ENCODE measurements at places on chromosomes 6 and 20. TPM values are rescaled to one million over a fixed set of nuclear protein-coding genes. Genes with fewer than 3 reads are reported as not detected.

DNA sequence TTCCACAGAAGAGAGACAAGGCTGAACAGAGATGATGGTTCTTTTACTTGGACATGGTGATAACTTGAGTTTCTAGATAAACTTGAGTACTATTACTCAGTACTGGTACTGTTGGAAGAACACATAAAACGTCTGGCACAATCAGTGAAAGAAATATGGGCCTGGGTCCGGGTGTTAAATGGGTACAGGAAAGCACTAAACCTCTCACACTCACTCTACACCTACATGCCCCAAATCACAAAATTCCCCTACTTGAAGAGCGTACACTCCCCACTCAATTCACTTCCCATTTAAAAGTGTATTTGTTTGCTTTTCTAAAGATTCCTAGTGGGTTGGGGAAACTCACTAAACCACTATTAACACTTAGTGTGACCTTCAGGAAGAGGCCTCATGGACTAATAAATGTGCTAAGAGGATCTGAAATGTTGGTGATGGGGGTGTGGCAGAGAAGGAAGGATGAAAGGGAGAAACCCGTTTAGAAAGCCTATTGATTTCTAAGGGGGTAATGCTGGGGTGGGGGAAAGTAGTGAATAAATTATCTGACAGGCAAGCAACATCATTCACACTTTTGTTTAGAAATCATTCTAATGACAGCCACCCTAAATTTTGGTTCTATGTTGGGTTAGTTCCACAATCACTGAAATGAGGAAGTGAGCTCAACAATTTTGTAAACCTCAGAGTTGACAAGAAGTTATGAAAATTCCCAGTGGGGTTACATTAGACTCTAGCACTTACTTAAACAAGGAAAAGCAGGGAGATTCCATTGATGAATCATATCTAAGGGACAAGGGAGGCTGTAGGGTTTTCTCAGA lies 222.6 kb upstream of the MARCKS start:
- H3K27me3 ChIP-seq, result no peaks in the 10 kb centered on the region
- H3K27ac ChIP-seq, result no peak overlapping the region
- DNase-seq, result no peak
- no peak overlapping the region for H3K4me3 ChIP-seq

DNA sequence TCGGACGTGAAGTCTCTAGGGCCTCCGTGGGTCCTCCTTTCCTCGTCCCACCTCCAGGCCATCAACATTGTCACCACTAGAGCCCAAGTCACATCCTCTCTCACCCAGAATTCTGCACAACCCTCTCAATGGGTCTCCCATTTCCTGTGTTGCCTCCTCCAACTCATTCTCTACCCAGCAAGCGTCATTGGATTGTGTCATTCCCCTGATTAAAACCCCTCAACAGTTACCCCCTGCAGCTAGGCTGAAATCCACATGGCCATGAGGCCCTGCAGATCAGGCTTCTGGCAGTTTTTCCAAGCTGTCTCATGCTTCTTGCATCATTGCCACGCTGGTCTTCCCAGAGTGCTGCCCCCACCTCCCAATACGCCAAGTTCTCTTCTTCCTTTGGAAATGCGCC lies 12.9 kb upstream of the FAM210B start:
- no peak overlapping the region for H3K27ac ChIP-seq
- no peak for DNase-seq
- peaks cover 5% of the 10 kb centered on the region for H3K4me1 ChIP-seq
- no peaks in the 10 kb centered on the region for H3K36me3 ChIP-seq
- no peak overlapping the region for H3K4me3 ChIP-seq
- H3K27me3 ChIP-seq, result peaks cover 13% of the 10 kb centered on the region

DNA sequence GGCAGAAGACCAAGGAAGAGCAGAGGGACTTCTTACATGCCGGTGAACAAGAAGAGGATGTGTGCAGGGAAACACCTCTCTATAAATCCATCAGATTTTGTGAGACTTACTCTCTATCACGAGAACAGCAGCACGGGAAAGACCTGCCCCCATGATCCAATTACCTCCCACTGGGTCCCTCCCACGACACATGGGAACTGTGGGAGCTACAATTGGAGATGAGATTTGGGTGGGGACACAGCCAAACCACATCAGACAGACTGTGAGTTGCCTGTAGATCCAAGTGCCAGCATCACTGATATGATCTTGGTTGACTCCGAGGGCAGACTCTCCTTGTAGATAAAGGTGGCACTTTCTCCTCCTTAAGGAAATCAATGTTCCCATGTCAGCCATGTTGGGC lies 414.8 kb upstream of the JARID2 start:
- no peaks in the 10 kb centered on the region for H3K4me1 ChIP-seq
- no peak for DNase-seq
- H3K27ac ChIP-seq, result no peak overlapping the region
- no peaks in the 10 kb centered on the region for H3K36me3 ChIP-seq
- H3K27me3 ChIP-seq, result peaks cover under 1% of the 10 kb centered on the region

DNA sequence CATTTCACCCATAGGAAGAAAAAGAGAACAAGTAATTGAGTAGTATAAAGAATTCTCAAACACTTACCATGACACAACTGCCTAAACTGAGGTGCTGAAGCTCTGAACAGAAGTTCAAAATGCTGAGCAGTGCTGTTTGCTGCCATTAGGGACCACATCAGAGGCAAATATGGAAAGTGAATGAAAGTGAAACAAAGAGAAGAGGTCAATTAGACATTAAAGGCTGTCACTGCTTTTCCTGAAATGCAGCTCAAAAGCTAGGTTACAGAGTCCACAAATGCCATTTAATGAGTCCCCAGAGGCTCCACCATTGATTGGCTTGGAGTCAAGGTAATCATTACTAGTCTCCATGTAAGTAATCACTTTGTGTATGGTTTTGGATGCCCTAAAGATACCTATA lies 46.1 kb downstream of the POU3F2 start:
- no peak overlapping the region for H3K4me3 ChIP-seq
- H3K27me3 ChIP-seq, result no peaks in the 10 kb centered on the region
- peak; percentile 54 for DNase-seq

GRCh38 chr6:33568826-33569570 lies 11.1 kb downstream of the BAK1 start:
- peak overlapping the region; percentile 20 for H3K27ac ChIP-seq
- H3K36me3 ChIP-seq, result peaks cover 9% of the 10 kb centered on the region
- no peak overlapping the region for H3K4me3 ChIP-seq
- no peaks in the 10 kb centered on the region for H3K27me3 ChIP-seq

- H3K4me3 ChIP-seq, result peak overlapping the region; percentile 9
- H3K27me3 ChIP-seq, result no peaks in the 10 kb centered on the region
These were observed 1.9 kb downstream of the SDC4 start for GRCh38 chr20:45346291-45346718.

- H3K27ac ChIP-seq, result no peak overlapping the region
- no peaks in the 10 kb centered on the region for H3K4me1 ChIP-seq
- H3K36me3 ChIP-seq, result no peaks in the 10 kb centered on the region
- no peaks in the 10 kb centered on the region for H3K27me3 ChIP-seq
These were observed 80.2 kb downstream of the PLCB4 start for GRCh38 chr20:9149087-9149486.

GRCh38 chr6:15881150-15881549 lies 218.3 kb upstream of the DTNBP1 start:
- H3K4me1 ChIP-seq, result no peaks in the 10 kb centered on the region
- DNase-seq, result no peak
- no peak overlapping the region for H3K27ac ChIP-seq
- H3K4me3 ChIP-seq, result no peak overlapping the region
- no peaks in the 10 kb centered on the region for H3K36me3 ChIP-seq

DNA sequence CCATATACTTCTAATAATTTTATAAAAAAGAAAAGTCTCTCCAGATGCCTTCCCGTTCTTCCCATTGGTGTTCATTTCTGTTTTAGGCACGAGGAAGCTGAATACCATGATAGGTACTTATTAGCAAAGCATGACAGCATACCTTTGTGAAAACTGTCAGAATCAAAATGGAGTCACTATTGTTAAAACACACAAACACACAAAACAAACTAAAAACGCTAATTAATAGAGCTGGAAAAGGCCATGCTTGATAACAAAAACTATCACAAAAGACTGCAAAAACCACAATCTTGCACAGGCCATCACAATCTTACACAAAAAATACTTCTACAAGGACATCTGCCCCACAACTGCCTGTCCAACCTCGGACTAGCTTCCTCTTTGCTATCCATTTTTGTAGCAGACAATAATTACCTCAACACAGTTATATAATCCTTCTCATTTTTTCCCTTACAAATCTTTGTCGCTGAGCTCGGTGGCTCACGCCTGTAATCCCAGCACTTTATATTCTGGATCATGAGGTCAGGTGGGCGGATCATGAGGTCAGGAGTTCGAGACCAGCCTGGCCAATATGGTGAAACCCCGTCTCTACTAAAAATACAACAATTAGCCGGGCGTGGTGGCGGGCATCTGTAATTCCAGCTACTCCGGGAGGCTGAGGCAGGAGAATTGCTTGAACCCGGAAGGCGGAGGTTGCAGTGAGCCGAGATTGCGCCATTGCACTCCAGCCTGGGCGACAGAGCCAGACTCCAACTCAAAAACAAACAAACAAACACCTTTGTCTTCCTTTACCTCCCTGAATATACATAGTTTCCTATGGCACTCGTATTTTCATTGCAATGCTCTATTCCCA lies 3.2 kb upstream of the ABT1 start:
- peaks cover 33% of the 10 kb centered on the region for H3K27me3 ChIP-seq
- H3K4me1 ChIP-seq, result peaks cover 25% of the 10 kb centered on the region
- no peak overlapping the region for H3K27ac ChIP-seq
- peaks cover 5% of the 10 kb centered on the region for H3K36me3 ChIP-seq
- H3K4me3 ChIP-seq, result no peak overlapping the region
- no peak for DNase-seq

DNA sequence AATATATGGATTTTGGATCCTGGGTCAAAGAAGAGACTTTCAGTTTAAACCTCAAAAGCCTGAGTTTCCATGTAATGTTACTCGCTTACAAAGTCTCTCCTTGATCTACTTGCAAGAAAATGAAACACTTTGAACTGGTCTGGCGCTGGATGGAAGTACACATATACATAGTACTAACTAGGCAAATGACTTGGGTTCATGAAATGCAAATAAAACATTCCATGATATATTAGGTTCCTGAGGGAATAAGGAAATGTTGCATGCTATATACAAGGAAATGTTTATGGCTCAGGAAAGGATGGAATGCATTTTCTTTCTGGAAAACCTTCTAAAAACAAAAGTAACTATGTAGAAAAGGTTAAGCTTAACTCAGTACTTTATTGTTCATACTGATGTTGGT lies 11.4 kb upstream of the TXLNB start:
- H3K4me3 ChIP-seq, result no peak overlapping the region
- DNase-seq, result no peak
- H3K36me3 ChIP-seq, result no peaks in the 10 kb centered on the region
- H3K27me3 ChIP-seq, result peaks cover 7% of the 10 kb centered on the region
- H3K4me1 ChIP-seq, result no peaks in the 10 kb centered on the region

- no peaks in the 10 kb centered on the region for H3K36me3 ChIP-seq
- H3K4me1 ChIP-seq, result no peaks in the 10 kb centered on the region
- no peak for DNase-seq
- no peaks in the 10 kb centered on the region for H3K27me3 ChIP-seq
These were observed 23.9 kb upstream of the ASF1A start for GRCh38 chr6:118869894-118870589.

GRCh38 chr20:34604980-34605788 lies 46.7 kb downstream of the MAP1LC3A start:
- no peaks in the 10 kb centered on the region for H3K27me3 ChIP-seq
- H3K36me3 ChIP-seq, result peaks cover 4% of the 10 kb centered on the region
- no peaks in the 10 kb centered on the region for H3K4me1 ChIP-seq
- H3K27ac ChIP-seq, result no peak overlapping the region
- no peak for DNase-seq
- no peak overlapping the region for H3K4me3 ChIP-seq

DNA sequence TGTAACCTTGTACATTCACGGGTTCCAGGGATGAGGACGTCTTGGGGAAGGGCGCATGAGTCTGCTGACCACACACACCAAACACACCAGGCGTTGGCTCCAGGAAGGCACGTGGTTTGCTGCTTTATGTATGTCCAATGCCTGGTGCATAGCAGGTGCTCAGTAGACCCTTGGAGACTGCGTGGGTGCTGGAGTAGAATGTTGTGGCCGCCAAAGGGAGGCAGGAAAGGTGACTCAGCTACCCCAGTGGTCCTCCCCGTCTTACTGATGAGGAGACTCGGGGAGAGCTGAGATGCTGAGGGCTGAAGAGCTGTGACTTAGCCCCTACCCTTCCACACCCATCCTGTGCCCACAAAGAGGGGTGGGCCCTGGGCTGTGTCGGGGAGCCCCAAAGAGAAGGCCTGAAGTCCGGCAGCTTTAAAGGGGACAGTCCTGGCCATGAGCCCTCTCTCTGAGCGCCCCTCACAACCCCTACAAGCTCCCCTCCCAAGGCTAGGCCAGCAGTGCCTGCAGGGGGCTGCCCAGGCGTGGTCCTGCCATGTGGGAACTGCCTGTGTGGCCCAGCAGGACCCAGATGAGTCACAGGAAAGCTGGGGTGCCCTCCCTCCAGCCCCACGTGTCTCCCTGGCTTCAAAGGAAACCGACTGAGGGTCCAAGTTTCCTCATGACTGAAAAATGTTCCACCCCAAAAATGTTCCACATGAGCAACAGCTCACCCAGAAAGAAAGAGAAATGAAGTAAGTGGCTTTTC lies 28.0 kb upstream of the PTGIS start:
- H3K4me1 ChIP-seq, result peaks cover 41% of the 10 kb centered on the region
- DNase-seq, result peak; percentile 76

GRCh38 chr20:2518558-2518957 lies 9.8 kb upstream of the ZNF343 start:
- no peaks in the 10 kb centered on the region for H3K36me3 ChIP-seq
- H3K27me3 ChIP-seq, result peaks cover 9% of the 10 kb centered on the region
- no peak overlapping the region for H3K4me3 ChIP-seq
- H3K4me1 ChIP-seq, result no peaks in the 10 kb centered on the region

- no peaks in the 10 kb centered on the region for H3K36me3 ChIP-seq
- peaks cover 66% of the 10 kb centered on the region for H3K4me1 ChIP-seq
- DNase-seq, result no peak
These were observed 105.8 kb upstream of the RIPOR2 start for GRCh38 chr6:25041485-25042035.

VGLL2 gene
- not detected for total RNA-seq

TAAR1 gene
- total RNA-seq, result not detected

C6orf118 gene
- not detected for total RNA-seq

LAMA5 gene
- total RNA-seq, result 0.91 TPM

ACSS2 gene
- total RNA-seq, result 8.8 TPM

Measured in CD4-positive, CD25-positive, alpha-beta regulatory T cell (primary cell).